ENCODE measurements at places on chromosomes 7 and 10.

- no peak for DNase-seq
Observed at GRCh38 chr7:155467846-155468784, 10.2 kb downstream of the EN2 start.

GRCh38 chr7:142385491-142386340 is 127.9 kb upstream of the PRSS58 start:
- DNase-seq = no peak

DNA sequence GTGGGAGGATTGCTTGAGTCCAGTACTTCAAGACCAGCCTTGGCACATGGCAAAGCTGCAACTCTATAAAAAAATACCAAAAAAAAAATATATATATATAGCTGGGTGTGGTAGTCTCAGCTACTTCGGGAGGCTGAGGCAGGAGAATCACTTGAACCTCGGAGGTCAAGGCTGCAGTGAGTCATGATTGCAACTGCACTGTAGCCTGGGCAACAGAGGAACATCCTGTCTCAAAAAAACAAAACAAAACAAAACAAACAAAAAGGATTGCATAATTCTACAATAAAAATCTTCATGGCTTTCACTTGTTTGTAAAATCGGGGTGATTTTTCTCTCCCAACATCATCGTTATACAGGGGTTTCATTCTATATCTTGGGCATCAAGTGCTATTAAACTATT is 35.1 kb downstream of the GUSB start:
- DNase-seq = no peak

DNA sequence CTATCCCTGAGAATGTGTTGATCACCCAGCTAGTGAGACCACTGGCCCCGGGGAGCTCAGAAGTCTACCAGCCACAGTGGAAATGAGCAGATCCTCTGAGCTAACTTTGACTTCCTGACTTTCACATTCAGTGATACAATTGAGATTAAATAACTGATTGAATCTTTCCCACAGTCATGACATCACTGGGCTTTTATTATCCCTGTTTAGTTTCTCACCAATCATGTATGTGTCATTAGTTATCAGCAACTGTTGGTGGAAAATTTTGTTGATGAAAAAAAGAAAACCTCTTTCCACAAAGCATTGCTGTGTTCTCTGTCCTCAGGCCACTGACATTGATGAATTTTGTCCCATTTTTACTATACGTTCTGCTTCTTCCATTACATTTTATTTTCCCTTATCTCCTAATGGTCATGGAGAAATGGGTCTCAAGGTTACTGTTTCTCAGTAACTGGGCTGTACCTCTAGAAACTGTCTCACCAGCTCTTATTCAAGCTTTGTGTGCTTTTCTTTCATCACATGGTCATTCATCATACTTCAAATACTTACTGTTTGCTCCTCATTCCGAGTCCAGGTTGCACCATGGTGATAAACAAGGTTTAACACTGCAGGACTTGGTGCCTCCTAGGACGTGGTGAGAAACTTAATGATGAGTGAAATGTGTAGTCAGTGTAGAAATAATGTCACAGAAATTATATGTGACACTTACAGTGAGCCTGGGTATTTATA is 304.7 kb downstream of the CDK14 start:
- no peak for DNase-seq

GRCh38 chr10:96655461-96656197 is 64.7 kb downstream of the PIK3AP1 start:
- DNase-seq = no peak

Measured in liver (tissue), 10 donors.